ENCODE measurements at places on chromosomes 16 and 17.

GRCh38 chr16:10121491-10121890 is 60.7 kb downstream of the GRIN2A start:
- DNase-seq: no peak

- peak; percentile 25 for DNase-seq
These were observed 7.6 kb downstream of the HDAC5 start for GRCh38 chr17:44115585-44116415.

GRCh38 chr17:9054126-9054975 is 33.0 kb downstream of the NTN1 start:
- DNase-seq: no peak

GRCh38 chr17:1060991-1061390 is 64.1 kb downstream of the TIMM22 start:
- DNase-seq: no peak

DNA sequence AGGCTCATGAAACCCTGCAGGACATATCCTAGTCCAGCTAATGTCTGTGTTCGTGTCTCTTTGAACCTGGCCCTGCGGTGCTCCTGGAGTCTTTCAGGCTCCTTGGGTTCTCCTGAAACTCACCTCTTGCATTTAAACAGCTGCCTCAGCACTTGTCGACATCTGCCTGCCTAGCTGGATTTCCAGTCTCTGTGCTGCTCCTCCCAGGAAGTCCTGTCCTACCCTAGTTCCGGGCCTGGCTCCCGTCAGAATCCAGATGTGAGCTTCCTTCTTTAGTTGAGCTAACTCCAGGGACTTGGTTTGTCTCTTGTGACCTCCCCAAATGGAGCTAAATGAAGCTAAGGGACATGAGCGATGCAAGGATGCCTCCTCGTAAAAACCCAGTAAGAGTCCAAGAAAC is 155.2 kb upstream of the PIRT start:
- DNase-seq: no peak

GRCh38 chr16:75810342-75810741 is 84.1 kb upstream of the CPHXL start:
- no peak for DNase-seq

DNA sequence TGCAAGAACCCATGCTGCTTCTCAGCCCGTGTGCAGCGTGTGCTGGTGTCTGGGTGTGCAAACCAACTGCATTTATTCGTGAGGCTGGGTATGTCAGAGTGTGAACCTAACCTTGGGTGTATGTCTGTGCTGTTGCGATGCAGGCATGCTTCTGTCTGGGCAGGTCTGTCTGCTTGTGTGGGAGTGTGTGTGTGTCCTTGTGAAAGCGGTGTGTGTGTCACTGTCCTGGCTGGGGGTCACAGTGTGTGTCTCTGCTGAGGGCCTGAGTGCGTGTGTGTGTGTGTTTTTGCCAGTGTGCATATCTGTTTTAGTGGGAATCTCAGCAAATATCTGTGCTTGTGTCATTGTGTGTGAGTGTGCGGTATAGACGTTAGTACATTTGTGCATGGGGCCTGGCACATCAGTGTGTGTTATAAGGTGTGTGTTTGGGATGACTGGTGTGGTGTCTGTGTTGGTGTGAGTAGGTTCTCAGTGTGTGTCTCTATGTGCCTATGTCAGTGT is 121.8 kb downstream of the CYLD start:
- no peak for DNase-seq

GRCh38 chr17:34146440-34147043 is 108.5 kb upstream of the CCL2 start:
- peak; percentile 44 for DNase-seq

DNA sequence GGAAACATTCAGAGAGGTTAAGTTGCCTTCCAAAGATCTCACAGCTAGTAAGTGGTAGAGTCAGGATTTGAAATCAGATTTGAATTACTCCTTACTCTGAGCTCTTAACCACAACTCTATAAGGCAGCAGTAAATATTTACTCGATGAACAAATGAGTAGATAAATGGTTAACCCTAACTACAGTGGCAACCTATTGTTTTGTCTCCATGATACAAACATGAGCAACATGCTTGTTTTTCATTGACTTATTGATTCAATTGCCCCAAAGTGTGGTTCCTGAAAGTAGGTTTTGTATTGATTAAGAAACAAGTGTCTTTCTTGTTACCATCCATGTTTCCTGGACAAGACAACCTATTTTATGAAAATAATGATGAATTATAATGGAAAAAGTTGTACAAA is 34.8 kb upstream of the DDX52 start:
- no peak for DNase-seq

DNA sequence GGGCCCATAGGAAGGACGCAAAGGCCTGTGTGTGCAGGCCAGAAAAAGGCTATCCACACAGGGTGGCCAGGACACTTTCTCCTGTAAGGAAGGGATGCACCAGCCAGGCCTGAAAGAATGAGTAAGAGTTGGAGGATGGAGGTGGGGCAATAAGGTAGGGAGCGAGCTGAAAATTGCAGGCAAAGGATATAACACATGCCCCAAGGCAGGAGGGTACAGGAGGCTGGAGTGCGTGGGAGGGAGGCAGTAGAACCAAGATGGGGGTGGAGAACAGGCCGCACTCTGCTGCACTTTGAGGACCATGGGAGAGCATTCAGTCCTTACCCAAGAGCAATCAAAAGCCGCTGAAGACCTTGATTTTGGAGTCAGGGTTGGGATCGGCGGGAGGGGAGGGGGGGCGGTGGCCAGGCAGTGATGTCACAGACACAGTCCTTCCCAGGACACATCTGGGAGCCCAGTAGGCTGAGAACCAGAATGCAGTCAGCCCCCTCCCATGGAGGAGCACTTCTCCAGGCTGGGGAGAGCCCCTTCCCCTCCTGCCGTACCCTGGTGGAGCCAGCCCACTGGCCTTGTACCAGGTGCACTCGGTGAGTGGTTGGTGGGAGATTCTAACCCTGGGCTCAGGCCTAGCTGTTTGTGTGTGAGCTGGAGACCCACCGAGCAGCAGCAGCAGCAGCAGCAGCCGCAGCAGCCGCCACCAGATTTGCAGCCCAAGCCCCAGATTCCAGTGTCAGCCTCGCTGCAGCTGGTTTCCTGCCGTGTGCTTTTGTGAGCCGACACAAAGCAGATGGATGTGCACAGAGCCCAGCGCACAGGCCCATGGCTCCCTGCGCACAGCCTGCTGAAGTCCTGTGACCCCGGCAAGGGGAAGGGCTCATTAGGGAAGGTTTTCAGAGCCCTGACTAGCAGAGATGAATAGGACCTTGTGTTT is 17.5 kb downstream of the ANKRD40 start:
- DNase-seq: no peak

DNA sequence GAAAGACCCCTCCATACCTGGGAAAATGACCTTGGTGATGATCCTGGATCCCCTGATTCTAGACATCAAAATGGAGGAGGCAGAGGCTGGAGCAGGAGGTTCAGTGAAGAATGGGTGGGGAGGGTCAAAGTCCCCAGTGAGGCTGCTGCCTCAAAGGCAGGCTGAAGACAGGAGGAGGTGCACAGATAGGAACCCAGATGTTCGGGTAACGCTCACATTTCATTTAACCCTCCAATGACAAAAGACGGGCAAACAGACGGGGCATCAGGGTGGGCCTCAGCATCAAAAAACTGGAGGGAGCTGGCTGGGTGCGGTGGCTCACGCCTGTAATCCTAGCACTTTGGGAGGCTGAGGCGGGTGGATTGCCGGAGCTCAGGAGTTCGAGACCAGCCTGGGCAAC is at the start of gene ANKRD40CL:
Gene ANKRD40CL, minus strand, starts transcription at position 73 of the 400 bp plus-strand sequence. CDS start 605 bp downstream, outside the sequence.
- DNase-seq: no peak

GRCh38 chr17:81395600-81396277 is 482 bp downstream of the BAHCC1 start:
- DNase-seq: no peak

DNA sequence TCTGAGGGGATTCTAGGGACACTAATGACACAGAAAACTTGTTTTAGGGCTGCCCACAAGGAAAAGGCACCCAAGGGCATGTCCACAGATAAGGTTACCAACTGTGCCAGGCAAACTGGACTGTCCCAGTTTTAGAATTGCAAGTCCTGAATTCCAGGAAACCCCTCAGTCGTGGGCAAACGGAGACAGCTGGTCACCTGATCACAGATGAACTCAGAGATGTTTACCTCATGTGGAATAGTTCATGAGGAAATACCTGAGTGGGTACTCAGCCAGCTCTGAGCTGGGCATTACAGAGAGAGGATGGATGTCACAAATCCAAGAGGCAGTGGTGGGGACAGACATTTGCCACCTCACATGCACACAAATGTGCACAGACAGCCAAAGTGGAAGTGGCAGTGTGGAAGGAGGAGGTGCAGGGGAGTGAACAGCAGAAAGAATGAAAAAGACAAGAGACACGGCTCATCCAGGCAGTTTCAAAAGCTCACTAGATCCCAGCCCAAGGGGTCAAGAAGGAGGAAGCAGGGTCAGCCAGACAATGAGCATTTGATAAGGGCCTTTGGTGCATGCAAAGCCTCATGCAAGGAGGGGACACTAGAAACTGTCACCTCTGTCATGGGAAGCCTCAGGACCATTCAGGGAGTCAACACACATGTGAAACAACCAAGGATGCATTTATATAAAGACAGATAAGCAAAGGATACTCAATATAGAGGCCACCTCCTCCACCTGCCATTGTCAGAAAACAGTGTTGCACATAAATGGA is 24.8 kb downstream of the TTLL6 start:
- DNase-seq: no peak

DNA sequence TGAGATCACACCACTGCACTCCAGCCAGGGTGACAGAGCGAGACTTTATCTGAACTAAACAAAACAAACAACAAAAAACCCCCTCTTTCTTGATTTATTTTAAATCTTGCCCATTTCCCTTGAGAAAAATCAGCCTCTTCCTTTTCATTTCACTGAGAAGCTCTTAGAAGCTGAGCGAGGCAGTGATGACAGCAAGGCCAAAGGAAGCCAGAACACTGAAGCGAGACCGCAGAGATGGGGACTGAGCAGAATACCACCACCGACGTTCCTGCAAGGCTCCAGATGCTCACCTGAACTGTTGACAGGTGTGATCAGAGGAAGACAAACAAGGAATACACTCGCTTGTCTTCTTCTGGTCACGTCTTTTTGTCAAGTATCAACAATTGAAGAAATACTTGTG is 30.5 kb upstream of the IRF8 start:
- no peak for DNase-seq

- DNase-seq: no peak
These were observed 15.1 kb upstream of the CBX4 start for GRCh38 chr17:79854080-79855060.

- no peak for DNase-seq
These were observed 232.4 kb downstream of the CBLN1 start for GRCh38 chr16:49049191-49049590.

GRCh38 chr17:54795046-54795445 is 105.6 kb upstream of the TOM1L1 start:
- DNase-seq: no peak

DNA sequence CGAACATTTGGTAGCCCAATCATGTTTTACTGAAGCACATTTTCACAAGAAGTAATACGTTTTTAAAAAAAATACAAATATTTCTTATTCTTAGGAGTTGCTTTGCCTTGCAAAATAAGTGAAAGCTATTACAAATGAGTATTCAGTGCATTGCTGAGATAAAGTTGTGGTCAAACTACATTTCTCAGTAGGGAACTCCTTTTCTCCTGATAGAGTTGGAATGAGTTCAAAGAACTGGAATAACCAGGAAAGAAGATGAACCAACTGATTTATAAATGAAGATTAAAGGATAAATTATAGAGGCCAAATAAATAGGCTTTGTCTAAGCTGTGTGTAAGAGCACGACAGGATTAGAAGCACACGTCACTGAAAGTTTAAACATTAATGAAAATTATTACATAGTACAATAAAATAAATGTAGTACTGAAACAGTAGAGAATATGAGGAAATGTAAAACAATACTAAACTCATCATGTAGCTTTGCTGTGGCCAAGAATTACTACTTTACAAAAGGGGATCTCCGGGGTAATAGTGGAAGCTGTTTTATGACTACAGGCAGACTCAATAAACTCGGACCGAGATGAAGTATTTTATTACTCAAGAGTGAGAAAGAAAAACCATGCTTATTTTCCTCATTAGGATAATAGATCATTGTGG is 73.6 kb downstream of the KCNJ2 start:
- DNase-seq: no peak

DNA sequence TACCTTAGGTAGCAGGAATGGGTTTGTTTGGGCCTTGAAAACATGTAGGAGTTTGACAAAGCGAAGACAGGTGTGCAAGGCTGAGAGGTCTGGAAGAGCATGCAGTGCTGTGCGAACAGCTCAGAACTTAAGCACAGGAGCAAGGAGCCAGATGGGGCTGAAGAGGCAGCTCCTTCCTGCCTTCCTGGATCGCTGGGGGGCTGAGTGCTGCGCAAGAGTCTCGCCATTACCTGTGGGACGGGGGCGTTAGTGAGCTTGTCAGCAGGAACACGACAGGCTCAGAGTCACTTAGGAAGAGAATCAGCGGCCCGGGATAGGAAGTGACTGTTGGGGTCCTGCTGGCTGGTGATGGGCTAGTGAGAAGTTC is 464 bp upstream of the MRM1 start:
- peak; percentile 27 for DNase-seq

DNA sequence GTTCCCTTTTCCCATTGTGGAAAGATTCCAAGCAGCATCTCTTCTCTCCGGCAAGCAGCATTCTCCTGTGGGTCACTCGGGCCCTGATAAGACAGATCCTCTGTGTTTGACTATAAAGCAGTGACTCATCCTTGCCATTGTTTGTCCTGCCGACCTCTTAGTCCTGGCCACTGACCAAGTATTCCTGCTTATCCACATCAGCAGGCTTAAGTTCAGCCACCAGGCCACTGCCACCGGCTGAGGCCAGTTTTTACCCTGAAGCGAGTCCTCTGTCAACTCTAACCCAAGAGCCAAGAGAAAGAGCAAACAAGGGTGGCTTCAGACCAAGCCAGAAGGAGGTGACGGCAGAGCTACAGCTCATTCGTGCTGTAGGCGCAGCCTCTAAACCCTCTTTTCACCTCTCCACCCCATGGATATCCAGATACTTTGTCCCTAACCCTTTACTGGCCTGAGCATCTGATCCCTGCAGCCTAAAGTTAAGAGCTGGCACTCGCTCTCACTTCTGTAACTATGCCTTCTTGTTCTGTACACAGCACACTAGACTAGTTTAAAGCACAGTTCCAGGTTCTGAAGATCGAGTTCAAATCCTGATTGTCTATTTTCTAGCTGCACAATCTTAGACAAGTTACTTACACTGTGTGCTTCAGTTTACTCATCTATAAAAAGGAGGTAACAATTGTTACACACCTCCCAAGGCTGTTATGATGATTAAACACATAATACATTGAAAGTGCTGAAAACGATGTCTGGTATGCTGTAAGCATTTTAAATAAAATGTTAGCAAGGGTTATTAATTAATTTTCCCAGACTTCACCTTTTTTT is 31.0 kb downstream of the SOX9 start:
- DNase-seq: no peak

DNA sequence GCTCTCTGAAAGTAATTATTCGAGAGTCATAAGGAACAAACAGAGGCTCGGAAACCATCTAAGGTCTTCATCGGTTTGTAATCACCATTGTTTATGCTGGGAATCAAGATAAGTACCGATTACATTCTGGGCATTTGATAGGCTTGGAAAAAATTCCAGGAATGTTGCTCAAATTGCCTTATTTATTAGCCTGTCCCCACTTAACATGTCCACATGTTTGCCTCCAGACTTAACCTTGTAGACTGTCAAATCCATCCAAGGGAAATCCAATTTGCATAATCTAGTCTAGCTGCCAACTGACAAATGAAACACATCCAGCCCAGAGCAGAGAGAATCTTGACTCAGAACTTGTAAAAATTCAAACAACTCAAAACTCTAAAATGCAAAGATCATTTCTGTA is 51.3 kb upstream of the TMC5 start:
- DNase-seq: no peak

GRCh38 chr17:83151442-83152226 is 72.2 kb downstream of the METRNL start:
- no peak for DNase-seq
